ENCODE measurements at places on chromosomes 6 and 20.

- no peak for DNase-seq
Observed at GRCh38 chr6:138227316-138227781, 9.1 kb upstream of the PBOV1 start.

DNA sequence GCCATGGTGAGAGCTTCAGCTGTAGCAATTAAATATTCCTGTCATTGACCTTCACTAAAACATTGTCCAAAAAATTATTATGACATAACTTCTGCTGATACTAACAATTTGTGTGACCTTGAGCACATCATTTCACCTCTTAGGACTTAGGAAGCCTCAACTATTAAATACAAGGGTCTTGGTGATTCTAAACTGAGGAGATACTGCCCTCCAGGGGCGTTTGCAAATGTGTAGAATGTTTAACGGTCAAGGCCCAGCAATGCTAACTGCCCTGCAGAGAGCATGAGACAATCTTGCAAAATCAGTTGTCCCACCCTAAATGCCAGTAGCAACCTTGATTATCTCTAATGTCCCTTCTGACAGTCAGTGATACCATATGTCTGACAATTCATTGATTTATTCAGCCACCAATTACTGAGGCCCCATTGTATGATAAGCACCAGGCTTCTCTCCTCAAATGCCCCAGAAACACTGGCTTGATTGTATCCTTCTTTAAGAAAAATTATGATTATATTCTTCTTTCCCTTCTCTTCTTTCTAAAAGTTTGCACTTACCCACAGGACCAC lies 284.1 kb upstream of the PLN start:
- DNase-seq = peak; percentile 5

DNA sequence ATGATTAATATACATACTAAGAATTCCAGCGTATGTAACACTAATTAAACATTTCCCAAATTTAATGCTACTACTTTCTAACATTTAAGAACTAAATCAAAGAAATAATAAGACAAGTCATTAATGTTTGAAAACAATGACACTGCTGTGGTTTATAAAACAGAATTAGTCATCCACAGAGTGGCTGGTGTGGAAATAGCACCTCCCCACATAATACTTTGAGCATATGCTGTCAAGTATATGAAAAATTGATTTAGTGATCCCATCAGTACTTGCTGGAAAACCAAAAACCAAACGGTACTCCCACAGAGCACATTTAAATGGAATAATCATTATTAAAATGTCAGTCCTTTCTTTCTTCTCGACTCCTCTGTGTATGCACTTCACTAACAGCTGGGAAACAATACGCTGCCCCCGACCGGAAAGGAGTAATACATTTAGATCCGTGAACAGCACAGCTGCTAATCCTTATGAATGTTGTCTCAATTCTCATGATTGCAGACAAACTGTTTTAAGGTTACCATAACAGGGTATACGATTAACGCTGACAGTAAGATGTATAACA lies 78.4 kb downstream of the PREP start:
- DNase-seq = no peak

GRCh38 chr6:119390247-119390793 lies 40.8 kb upstream of the MAN1A1 start:
- no peak for DNase-seq

DNA sequence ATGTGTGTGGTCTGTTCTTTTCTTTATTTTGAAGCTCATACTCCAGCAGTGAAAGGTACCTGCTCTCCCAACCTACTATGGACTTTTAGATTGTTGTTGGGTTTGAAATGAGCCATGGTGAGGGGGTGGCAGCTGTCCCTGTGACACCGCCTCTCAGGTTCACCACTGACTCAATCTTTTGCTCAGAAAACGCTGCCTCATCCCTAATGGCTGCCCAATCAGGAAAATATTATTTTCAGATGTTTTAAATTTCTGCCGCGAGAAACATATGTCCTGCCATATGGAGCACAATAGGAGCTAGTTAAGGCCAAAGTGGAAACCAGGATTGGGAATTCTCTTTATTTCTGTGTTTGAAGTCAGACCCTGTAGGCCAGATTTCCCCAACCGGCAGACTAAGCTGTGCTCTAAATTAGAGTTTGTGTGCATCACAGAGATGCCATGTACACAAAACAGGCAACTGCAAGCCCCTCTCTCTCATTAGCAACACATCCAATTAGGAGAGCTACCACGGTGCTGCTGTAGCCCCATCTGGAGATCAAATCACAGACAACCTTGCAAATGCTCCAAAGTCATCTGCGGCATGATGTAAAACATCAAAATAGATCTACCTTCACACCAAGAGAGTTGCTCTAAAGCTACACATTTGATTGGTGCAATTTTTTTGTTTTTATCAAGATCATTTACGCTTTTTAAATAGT lies 144.1 kb upstream of the BACH2 start:
- DNase-seq = no peak

DNA sequence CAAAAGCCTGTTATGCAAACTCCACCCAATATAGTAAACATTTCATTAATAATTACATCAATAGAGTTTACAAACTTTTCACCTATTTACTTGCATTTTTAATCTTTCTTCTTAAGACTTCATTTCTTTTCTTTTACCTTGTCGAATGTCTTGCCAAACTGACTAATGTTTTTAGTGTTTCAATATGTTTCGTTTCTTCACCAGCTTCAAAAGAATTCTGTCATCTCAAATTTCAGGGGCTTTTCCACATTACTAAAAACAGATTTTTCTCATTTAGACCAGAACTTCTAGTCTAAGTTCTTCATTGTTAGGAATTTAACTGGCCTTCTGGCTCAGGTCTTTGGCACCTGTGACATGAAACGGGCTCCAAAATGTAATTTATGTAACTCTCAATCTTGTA lies 196.5 kb downstream of the ARHGAP18 start:
- no peak for DNase-seq

GRCh38 chr6:3377536-3378397 lies 79.1 kb downstream of the SLC22A23 start:
- no peak for DNase-seq

DNA sequence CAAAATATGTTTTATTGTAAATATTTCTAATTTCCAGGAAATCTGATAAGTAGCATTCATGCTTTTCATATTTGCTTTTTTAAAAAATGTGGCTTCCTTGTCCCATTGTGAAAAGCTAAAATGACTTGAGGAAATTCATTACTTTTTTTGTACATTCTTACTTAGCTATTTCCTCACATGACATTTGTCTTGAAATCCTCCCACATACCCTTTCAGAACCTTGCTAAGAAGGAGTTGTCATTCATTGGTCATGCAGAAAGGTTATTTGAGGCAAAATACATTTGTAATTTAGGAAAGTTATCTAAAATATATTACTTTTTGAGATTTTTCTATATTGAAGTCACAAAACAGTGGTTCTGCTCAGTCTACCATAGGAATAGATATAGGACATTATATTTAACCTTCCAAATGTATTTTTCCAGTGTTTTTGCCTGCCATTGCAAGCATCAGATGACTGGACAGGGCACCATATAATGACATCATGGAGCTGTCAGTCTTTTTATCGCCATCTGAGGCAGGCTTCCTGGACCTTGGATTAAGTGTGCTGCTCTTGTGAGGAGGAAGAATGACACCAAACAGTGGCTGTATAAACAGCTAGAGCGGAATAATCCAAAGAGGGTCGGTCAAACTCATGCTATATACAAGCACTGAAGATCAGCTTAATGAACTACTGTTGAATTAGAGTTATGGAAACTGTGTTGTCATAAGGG lies 109.4 kb upstream of the HCRTR2 start:
- no peak for DNase-seq

- no peak for DNase-seq
Observed at GRCh38 chr6:57135885-57136284, 36.2 kb upstream of the BAG2 start.

DNA sequence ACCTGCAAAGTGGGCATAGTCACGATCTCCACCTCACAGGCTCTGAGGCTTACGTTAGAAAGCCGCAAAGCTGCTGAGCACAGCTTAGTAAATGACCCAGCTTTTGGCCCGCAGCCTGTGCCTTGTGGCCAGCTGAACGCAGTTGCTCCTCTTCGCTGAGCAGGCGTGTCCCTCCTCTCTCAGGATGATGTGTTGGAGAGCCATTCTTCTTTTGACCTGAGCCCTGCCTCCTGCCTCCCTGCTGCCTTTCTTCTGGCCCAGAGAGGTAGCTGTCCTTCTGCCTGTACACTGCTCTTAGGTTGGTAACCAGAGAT lies 47.6 kb upstream of the MYL9 start:
- no peak for DNase-seq

- no peak for DNase-seq
Observed at GRCh38 chr6:29759457-29759856, 36.2 kb downstream of the HLA-F start.

- DNase-seq = peak; percentile 90
Observed at GRCh38 chr20:25136643-25137559, 55.0 kb upstream of the VSX1 start.

DNA sequence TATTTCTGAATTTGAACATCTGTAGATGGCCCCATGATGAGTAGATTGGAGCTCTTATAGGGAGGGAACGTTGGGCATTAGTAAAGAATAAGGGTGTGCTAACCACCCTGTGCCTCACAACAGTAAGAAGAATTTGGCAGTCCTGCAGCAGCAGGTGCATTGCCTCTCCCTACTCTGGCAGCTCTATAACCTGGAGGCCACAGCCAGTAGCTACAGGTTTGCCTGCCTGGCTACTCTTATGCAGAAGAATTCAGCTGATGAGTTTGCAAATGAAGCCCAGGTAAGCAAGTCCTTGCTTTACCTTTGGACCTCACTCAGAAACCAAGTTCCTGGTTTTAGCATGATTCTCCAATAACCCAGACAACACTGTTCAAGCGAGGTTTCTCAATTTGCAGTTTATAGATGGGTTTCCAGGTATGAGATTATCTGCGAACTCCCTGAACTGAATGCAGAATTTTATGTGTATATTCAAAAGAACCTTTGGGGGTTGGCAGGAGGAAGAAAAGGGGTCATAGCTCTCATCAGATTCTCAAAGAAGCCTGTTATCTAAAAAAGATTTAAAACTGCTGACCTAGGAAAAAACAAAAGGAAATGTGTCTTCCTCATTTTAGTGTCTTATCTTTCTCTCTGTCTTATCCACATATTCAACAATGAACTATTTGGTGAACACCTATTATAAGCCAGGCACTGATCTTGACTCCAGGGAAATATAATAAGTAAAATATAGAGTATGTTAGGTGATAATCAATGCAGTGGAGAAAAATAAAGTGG lies 18.9 kb downstream of the TREML1 start:
- DNase-seq = no peak

DNA sequence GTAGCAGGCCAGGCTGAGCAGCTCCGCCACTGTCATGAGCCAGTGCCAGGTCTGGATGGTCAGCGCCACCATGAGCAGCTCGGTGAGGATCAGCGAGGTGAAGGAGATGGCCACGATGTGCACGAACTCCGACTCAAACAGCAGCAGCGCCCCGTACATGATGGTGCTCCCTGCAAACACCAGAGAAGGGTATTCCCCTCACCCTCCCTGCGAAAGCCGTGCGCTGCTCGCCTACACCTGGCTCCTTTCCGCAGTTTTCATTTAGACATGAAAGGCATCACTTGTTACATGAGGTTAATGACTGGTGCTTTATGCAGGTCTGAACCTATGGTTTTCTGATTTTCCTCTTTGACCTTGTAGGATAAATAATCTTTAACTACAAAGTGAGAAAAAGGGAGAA lies 62.3 kb upstream of the NFATC2 start:
- no peak for DNase-seq

- DNase-seq = no peak
Observed at GRCh38 chr6:158328952-158329351, 16.7 kb downstream of the TULP4 start.

GRCh38 chr20:23096986-23097520 lies 10.9 kb upstream of the CD93 start:
- DNase-seq = no peak

DNA sequence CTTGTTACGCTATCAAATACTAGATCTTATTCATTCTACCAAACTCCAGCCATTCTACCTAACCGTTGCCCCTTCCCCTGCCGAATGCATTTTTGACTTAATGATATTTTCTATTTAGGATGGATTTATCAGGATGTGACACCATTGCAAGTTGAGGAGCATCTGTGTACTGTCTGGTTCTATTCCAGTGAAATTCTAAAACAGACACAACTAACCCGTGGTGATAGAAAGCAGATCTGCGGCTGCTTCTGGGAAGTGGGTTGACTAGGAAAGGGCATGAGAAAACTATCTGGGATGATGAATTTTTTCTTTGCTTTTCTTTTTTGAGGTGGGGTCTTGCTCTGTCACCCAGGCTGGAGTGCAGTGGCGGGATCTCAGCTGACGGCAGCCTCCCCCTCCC lies 20.7 kb upstream of the SRC start:
- no peak for DNase-seq

DNA sequence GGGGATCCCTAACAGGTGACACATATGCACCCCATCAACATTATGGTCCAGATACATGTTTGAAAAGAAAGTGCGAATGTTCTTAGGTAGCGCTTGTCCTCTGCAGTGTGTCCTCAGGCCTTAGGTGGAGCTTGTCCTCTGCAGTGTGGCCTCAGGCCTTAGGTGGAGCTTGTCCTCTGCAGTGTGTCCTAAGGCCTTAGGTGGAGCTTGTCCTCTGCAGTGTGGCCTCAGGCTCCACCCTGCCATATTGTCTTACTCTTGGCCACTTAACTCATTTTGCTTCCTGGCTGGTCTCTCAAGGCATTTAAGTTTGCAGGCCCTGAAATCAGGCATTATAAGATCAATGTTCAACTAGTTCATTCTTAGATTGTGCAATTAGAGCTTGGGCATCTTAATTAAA lies 74.7 kb upstream of the SCP2D1 start:
- no peak for DNase-seq

- no peak for DNase-seq
Observed at GRCh38 chr20:38141204-38141888, 23.7 kb downstream of the TGM2 start.

- DNase-seq = no peak
Observed at GRCh38 chr6:124866040-124866439, 96.2 kb upstream of the RNF217 start.

- DNase-seq = no peak
Observed at GRCh38 chr6:147867433-147868226, 359.1 kb downstream of the SAMD5 start.

DNA sequence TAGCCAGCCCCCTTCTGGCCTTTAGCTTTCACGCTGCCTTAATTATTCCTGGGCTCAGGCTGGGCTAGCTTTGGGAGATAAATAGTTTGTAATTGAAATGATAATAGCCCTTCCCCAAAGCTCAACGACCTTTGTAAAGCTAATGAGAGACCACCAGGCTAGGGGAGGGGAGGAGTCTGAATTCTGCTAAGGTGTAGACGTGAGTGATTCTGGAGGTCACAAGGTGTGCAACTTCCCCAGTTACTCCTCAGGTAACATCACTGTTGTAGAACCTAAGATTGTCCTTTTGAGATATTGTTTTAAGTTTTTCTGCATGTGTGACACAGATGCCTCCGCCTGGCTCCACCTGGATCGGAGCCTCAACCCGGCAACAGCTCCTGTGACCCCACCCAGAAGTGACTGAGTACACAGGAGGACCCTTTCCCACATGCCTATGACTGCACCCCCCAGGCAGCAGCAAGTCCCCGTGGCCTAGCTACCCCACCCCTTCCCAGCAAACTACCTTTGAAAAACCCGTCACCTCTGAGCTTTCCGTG lies 5.8 kb upstream of the GPR31 start:
- DNase-seq = no peak

- no peak for DNase-seq
Observed at GRCh38 chr6:24868765-24869164, 67.0 kb downstream of the RIPOR2 start.
